ENCODE measurements at places on chromosomes 3 and 15. TPM values are rescaled to one million over a fixed set of nuclear protein-coding genes. Genes with fewer than 3 reads are reported as not detected.

DNA sequence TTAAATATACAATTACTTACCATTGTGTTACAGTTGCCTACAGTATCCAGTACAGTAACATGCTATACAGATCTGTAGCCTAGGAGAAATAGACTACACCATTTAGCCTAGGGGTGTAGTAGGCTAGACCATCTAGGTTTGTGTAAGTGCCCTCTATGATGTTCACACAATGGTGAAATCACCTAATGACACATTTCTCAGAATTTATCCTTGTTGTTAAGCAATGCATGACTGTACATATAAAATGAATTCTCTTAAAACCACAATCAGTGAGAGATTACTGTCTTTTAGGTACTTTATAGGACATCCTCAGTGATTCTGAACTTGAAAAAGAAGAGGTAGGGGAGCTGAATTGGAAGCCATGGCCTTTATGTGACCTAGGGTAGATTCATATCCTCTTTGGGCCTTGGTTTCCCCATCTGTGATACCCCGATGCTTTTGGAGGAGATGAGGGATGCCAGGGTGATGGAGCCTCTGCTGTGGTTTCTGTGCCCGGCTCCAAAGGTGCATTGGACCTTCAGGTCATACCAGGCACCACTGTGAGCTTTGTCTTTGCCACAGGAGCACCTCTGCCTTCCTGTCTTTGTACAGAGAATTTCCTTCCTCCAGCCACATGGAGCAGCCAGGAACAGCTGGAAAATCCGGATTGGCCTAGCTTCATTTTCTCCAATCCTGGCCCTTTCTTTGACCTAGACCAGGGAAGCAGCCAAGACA, 51.9 kb upstream of the FLNB start:
- H3K4me3 ChIP-seq = no peak overlapping the region
- H3K27me3 ChIP-seq = no peaks in the 10 kb centered on the region
- H3K27ac ChIP-seq = no peak overlapping the region
- no peaks in the 10 kb centered on the region for H3K36me3 ChIP-seq
- no peak for DNase-seq

GRCh38 chr3:124787476-124788195, 57.4 kb downstream of the UMPS start:
- no peak for DNase-seq
- peaks cover 2% of the 10 kb centered on the region for H3K36me3 ChIP-seq
- peaks cover 12% of the 10 kb centered on the region for H3K4me1 ChIP-seq
- H3K27me3 ChIP-seq = no peaks in the 10 kb centered on the region

GRCh38 chr3:52810923-52811322, 16.3 kb downstream of the ITIH3 start:
- H3K36me3 ChIP-seq = no peaks in the 10 kb centered on the region
- DNase-seq = no peak
- H3K27ac ChIP-seq = no peak overlapping the region
- no peaks in the 10 kb centered on the region for H3K27me3 ChIP-seq
- no peak overlapping the region for H3K4me3 ChIP-seq
- H3K4me1 ChIP-seq = no peaks in the 10 kb centered on the region

- H3K4me1 ChIP-seq = no peaks in the 10 kb centered on the region
- H3K4me3 ChIP-seq = no peak overlapping the region
- no peak for DNase-seq
- H3K27ac ChIP-seq = no peak overlapping the region
- no peaks in the 10 kb centered on the region for H3K36me3 ChIP-seq
- no peaks in the 10 kb centered on the region for H3K27me3 ChIP-seq
These were observed 281.7 kb downstream of the ROBO2 start for GRCh38 chr3:77321646-77322045.

- no peak for DNase-seq
- H3K4me3 ChIP-seq = no peak overlapping the region
- no peaks in the 10 kb centered on the region for H3K27me3 ChIP-seq
- no peak overlapping the region for H3K27ac ChIP-seq
- H3K4me1 ChIP-seq = peaks cover 13% of the 10 kb centered on the region
These were observed 130.1 kb downstream of the RYR3 start for GRCh38 chr15:33440900-33441299.

The CPEB1 gene
- 0.69 TPM for total RNA-seq

The FBN1 gene
- total RNA-seq = 67.9 TPM

The UNC13C gene
- 2.7 TPM for total RNA-seq

The CHRNA3 gene
- 2.4 TPM for total RNA-seq

The C3orf62 gene
- 13.2 TPM for total RNA-seq

The SH2D7 gene
- total RNA-seq = not detected

The LRRC3B gene
- total RNA-seq = 0.23 TPM

The NR2E3 gene
- 1.2 TPM for total RNA-seq

Data from mesothelial cell of epicardium (in vitro differentiated cells).